Activated CD4-positive, alpha-beta memory T cell treated with anti-CD3 and anti-CD28 coated beads, Interleukin-2, amount 10 ng/mL, durations not matched to agents 7 days and 5 days (primary cell): ENCODE measurements at places on chromosomes 13 and 19. TPM values are rescaled to one million over a fixed set of nuclear protein-coding genes. Genes with fewer than 3 reads are reported as not detected.

Gene ZNF415
- total RNA-seq: 0.13 TPM

Gene KRTDAP
- not detected for total RNA-seq

Gene CHAMP1
- 30.6 TPM for total RNA-seq

Gene RAX2
- not detected for total RNA-seq

Gene CACNG7
- total RNA-seq: not detected

Gene STK11
- total RNA-seq: 84.2 TPM

Gene ZSCAN4
- not detected for total RNA-seq

Gene FAM216B
- not detected for total RNA-seq

Gene IL17D
- not detected for total RNA-seq

Gene RFPL4A
- total RNA-seq: not detected

Gene SYCN
- not detected for total RNA-seq

Gene TSHZ3
- total RNA-seq: 4.2 TPM

Gene ADAMTSL5
- total RNA-seq: 3.5 TPM

Gene RUBCNL
- not detected for total RNA-seq

Gene ATP8A2
- 0.10 TPM for total RNA-seq

Gene MAP2K7
- 42.9 TPM for total RNA-seq

Gene F7
- total RNA-seq: not detected

Gene SERTAD3
- 20.3 TPM for total RNA-seq

Gene MISP
- total RNA-seq: not detected

Gene RDH8
- total RNA-seq: not detected

Gene FOXA3
- not detected for total RNA-seq

Gene KLF2
- total RNA-seq: 423 TPM

Gene MYBPC2
- total RNA-seq: 0.33 TPM

Gene TEX29
- 0.93 TPM for total RNA-seq

Gene IL4I1
- total RNA-seq: 26.4 TPM

Gene PDCD5
- total RNA-seq: 129 TPM

Gene PSG1
- total RNA-seq: not detected

Gene CCDC194
- total RNA-seq: 7.0 TPM

Gene MBD3L3
- not detected for total RNA-seq

Gene SLC44A2
- total RNA-seq: 152 TPM

Gene KBTBD6
- 5.1 TPM for total RNA-seq

Gene OR4F17
- not detected for total RNA-seq

Gene DPP9
- 67.6 TPM for total RNA-seq

Gene C3
- 0.28 TPM for total RNA-seq

Gene SLC8A2
- not detected for total RNA-seq
